NCI-H1092 treated with DMSO at 0.1 percent for 48 hours (cell line): ENCODE measurements at places on chromosomes 2 and 18.

DNA sequence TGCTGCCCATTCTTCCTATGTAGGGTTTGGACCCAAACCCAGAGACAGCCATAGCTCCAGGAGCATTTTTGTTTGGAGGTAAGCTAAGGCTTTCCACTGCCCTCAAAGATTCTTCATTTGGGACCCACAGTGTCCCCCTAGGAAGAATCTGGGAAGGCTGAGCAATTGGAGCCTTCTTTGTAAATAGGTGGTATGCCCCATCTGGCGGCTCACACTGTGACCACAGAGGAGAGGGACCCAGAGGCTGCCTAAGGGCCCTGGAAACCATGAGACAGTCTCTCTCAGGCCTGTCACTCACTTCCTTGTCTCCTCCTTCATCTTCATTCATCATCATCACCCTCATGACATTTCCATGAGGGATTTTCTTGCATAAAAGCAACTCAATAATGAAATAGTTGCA is 215.4 kb upstream of the OSR1 start:
- DNase-seq = no peak

GRCh38 chr2:43315482-43315881 is 89.1 kb upstream of the ZFP36L2 start:
- DNase-seq = no peak

DNA sequence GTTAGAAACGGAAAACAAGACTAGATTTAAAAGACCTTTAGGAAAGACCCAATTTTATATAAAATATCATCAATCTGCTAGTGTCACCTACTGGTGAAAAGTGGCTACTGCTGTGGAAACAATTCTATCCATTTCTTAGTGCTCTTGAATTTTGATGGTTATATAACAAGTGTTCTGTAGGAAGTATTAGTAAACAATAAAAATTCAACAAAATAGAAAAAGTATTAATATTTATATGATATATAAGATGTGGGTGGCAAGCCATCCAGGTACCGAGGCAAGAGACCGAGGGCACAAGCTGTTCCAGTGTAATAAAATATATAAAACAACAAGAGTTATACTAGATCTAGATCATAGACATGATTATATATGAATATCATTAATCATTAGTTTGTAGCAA is 6.2 kb upstream of the TMEM87B start:
- peak; percentile 37 for DNase-seq

DNA sequence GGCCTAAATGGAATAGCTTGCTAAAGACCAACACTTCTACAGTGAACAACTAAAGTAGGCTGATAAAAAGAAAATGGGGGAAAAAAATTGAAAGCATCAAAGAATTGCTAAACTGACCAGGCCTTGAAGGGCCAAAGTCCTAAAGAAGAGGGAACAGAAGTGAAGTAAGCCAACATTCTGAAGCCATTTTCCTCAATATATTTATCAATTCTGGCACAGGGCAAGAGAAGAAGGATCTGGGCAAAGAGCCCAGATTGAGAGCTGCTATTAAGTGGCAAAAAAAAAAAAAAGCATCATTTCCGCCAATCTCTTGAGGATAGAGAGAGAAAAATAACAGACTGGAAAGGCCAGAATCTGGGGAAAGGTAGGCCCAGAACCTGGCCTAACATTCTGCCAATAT is 25.7 kb downstream of the FANCL start:
- peak; percentile 62 for DNase-seq

DNA sequence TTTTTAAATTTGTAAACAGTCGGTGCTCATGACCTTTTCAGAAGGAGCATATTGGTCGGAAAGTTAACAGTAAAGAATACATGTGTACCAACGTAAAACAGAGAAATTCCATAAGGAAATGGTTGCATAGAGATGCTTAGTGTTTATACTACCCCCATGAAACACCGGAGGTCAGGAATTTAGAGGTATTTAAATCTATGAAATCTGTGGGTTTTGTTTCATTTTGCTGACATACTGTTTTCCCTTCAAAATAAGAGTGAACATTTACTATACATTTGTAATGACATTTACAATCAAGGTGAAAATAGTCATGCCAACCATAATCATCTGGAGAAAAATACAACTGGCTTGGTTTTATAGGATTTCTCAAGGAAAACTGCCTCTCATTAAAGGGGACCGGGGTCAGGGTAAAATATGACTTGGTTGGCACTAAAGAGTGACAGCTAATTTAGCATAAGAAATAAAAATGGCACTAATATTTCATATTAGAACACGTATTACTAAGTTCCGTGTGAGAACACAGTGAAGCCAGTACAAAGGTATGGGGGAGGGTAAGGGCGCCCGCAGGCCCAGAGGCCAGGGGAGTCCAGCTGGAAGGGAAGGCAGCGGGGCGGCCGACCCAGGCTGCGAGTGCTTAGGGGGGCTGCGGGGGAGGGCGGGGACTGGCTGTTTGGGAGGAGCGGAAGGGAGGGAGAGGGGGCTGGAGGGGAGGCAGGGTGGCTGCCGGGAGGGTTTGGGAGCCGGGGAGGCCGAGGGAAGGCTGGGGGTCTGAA is 1.1 kb upstream of the RNU4ATAC start:
- DNase-seq = peak; percentile 39

DNA sequence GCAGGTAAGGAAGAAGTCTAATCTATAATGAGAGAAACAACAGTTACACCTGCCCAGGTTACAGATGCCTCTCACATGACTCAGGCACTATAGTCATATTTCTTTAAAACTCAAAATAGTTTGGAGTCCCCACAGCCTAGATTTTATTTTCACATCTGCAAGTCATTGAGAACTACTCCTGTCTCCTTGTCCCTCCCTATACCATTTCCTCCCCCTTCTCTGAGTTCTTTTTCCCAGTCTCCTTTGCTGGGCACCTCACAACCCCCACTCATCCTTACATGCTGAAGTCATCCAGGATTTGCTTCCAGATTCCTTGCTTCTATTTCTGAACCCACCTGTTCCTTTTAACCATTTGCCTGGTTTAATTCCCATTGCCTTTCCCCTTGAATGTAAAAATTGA is 73.1 kb upstream of the KCNE4 start:
- no peak for DNase-seq

DNA sequence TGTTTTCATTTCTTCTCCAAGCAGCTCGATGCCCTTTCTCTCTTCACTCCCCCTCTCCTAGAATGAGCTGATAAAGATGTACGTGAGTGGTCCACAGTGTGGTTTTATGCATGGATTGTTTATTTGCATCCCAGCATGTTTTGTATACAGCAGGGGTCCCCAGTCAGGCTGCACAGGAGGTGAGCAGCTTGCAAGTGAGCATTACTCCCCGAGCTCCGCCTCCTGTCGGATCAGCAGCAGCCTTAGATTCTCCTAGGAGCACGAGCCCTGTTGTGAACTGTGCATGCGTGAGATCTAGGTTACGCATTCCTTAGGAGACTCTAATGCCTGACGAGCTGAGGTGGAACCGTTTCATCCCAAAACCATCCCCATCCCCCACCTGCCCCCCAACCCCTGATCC is 262.6 kb downstream of the AGAP1 start:
- no peak for DNase-seq

DNA sequence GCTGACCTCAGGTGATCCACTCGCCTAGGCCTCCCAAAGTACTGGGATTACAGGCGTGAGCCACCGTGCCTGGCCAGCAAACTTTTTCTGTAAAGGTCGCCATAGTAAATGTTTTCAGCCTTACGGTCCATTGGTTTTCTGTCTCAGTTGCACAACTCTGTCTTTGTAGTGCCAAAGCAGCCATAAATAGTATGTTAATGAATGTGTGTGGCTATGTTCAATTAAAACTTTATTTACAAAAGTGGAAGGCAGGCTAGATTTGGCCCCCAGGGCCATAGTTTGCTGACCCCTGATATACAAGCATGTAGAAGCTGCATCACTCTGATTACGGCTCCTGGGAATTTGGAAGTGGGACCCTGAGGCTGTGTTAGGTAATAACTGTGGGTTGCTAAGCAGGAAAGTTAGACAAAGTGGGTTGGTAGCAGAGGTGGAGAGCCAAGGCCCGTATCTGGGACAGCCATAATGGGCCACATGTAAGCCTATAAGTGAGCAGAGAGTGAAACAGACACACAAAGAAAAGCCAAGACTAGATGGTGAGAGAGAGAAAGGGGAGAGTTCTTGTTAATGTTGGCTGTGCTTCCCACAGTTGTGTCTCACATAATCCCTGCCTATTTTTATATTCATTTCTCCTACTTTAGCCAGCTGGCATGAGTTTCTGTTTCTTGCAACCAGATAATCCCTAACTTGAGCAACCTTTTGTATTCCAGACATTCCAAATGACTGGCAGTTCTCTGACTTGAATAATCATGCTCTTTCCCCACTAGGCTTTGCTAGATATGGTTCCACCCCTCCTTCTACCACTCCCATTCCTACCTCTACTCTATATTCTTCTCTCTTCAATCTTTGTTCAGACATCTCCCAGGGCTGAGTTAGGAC is 223.3 kb upstream of the STON1 start:
- no peak for DNase-seq

DNA sequence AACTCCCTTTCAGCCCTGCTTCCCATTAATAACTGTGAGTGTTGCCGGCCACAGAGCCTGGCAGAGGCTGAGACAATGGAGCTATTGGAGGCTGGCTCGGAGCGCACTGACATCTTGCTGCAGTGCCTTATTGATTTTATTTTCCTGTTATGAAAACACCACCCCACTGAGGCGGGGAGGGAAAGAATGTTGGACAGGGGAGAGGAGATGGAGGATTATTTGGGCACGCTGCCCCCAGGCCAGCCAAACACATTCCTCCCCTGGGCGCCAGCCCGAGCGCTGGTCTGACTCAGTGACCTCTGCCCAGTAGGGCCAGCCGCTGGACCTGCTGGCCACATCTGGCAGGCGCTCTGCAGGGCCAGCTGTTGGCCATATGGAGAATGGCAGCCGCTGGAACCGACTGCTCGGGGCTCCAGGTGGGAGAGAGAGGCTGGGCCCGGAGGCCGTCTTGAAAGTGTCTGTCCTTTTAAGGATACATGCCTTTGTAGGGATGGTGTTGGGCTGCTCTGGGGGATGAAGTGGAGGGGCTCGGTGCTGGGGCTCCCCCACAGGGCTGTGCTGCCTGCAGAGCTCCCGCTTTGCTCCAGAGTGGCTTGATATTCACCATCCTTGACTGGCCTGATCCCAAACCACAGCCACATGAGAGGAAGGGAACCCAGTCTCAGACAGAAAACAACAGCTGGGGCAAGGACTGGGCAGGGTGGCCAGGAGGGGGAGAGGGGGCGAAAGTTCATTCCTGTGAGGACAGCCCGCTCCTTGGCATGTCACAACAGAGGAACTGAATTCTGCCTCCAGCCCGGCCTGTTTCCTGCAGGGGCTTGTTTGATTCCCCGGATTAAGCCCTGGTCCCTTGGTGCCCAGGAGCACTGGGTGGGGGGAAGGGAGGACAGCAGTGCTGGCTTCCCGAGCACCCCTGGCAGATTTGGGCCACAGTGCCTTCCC is 179.0 kb downstream of the KLHL29 start:
- DNase-seq = no peak

DNA sequence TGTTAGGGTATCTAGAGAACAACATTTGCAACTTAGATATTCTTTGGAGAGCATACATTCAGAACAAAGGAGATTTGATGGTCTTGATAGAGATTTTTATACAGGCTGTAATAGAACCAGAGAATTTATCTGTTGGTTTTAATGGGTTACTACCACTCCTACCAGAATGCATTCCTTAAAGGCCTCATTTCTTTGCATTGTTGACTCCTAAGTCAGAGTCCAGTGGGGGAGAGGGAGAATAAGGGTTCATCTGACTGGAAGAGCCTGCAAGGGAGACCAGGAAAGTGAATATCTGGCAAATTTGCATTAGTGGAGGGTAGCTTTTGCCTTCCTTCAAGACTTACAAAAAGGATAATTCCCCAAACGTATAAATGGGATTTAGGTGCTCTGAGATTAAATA is 29.7 kb downstream of the AGPS start:
- no peak for DNase-seq

DNA sequence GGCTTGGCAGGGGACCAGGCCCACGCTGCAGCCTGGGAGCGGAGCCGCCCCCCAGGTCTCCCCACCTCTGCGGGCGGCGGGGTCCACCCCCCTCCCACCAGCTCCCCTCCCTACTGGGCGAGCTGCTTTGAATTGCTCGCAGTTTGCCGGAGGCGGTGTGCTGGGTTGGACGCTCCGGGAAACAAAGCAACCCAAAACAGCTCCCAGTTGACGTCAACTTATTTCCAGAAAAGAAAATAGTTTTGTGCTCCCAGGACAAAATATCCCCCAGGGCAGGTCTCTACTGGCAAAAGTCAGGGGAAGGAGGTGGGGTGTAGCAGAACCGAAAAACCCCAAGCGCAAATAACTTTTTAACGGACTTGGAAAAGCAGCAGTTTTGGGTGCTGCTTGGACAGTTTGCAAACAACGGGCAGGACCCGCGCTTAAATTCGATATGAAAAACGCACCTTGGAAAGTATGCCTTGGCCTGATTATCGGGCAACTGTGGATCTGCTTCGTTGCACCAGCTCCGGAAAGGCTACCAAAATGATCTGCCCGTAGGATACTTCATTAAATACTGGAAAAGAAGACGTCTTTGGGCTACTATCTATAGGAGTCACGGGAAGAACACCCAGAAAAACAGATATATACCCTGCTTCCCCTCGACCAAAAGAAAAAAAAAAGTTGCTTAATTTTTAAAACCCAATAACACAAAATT is 2.8 kb upstream of the KCTD1 start:
- no peak for DNase-seq

DNA sequence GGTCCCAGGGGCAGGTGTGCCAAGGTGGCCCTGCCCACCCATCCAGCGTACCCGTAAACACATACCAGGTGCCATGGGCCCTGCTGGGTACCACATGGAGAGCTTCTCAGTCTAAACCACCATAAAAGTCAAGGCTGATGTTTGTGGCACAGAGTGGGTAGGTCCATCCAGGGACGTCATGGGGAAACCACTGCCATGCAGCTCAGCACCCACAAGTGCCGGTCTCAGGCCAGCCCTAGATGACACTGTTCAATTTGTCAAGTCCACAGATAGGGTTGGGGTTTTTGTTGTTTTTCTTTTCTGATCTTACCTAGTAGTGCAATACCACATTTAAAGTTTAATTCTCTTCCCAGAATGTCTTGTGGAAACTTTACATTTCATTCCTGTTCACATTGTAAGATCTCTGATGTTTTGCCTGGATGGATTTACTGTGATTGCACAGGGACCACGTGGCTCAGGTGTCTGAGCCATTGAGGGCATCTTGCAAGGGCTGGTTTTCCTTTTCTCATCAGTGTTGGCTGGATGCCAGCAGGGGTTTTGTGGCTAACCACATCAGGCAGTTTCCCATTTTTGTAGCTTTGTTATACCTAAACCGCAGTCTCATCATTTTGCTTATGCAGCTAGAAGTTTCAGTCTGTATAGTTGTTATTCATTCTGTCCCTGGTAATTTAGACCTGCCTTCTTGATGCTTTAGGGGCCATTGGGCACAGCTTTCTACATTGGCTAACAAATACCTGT is 64.7 kb downstream of the STK25 start:
- DNase-seq = no peak

DNA sequence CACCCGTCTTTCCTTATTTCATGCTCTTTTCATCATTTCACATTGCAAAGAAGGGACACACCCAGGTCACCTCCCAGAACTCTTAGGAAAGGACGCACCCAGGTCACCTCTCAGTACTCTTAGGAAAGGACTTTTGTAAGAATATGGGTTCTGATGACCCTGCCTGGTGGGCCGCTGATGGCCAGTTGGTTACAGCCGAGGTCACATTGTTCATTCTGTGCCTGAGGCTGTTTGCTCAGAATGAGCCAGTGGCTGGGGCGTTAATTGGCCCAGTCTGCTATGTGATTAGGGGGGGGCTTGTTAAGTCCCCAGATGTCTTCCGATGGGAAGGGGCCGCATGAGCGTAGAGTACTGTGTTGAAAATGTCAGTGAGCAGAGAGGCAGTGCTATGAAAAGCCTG is 9.4 kb downstream of the MLPH start:
- no peak for DNase-seq
